ENCODE measurements at places on chromosomes 6 and 20. TPM values are rescaled to one million over a fixed set of nuclear protein-coding genes. Genes with fewer than 3 reads are reported as not detected.

- no peak for DNase-seq
- peaks cover under 1% of the 10 kb centered on the region for H3K36me3 ChIP-seq
- no peak overlapping the region for H3K4me3 ChIP-seq
- H3K27ac ChIP-seq, result no peak overlapping the region
- no peaks in the 10 kb centered on the region for H3K4me1 ChIP-seq
- no peaks in the 10 kb centered on the region for H3K27me3 ChIP-seq
These were observed 50.7 kb downstream of the STK35 start for GRCh38 chr20:2152317-2152716.

GRCh38 chr20:58237318-58238132, 9.1 kb upstream of the ANKRD60 start:
- DNase-seq, result no peak
- peaks cover 11% of the 10 kb centered on the region for H3K36me3 ChIP-seq
- peak overlapping the region; percentile 61 for H3K4me3 ChIP-seq
- peak overlapping the region; percentile 78 for H3K27ac ChIP-seq

DNA sequence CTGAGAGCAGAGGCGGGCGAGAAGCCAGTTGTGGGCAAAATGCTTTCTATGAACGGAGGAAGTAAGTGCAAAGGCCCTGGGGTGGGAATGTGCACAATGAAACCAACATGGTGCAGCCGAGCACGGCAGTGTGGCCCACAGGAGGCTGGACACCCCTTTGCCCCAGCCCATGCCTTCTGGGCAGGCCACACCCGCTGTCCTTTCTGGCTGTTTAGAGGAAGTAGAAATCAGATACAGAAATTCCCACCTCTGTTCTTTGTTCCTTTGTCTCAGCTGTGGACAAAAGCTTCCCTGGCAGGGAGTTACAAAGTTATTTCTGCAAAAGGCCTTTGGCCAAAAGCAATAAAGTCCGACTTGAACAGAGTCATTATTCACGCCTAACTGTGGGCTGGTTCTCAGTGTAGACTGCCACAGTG, 11.9 kb downstream of the SULF2 start:
- no peaks in the 10 kb centered on the region for H3K36me3 ChIP-seq
- H3K4me1 ChIP-seq, result no peaks in the 10 kb centered on the region
- no peak overlapping the region for H3K4me3 ChIP-seq
- peaks cover 4% of the 10 kb centered on the region for H3K27me3 ChIP-seq
- no peak overlapping the region for H3K27ac ChIP-seq

The MAFB gene
- not detected for total RNA-seq

DNA sequence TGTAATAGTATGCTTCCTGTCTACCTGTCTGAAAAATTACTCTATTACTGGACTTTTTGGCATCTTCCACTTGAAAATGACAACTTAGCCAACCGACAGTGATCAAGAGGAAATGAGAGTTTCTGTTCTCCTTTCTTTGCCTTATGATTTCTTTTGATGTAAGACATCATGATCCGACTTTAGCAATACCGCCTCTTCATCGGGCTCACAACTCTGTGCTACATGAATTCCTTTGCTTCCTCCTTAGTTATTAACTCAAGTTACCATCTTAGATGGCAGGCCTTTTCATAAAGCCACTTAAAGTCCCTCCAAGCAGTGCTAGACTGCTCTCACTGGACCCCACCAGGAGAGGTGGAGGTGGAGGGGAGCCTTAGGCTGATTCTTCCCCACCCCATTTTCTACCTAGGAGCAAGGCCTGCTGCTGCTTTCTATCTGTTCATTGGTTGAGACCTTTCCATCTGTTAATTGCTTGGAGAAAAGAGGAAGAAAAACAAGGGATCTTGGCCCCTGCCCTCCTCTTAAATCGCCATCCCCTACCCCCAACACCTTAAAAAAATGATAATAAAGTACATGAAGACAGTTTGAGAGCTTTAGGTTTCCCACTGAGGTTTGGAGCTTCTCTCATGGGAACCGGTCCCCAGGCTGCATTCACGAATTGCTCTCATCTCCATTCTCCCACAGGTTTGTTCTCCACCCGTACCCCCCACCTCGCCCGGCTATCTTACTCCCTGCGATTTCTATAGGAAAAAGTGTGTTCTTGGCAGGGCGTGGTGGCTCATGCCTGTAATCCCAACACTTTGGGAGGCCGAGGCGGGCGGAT, 21.6 kb upstream of the MCM3 start:
- no peaks in the 10 kb centered on the region for H3K27me3 ChIP-seq
- H3K4me1 ChIP-seq, result peaks cover 49% of the 10 kb centered on the region
- H3K36me3 ChIP-seq, result no peaks in the 10 kb centered on the region
- peak overlapping the region; percentile 65 for H3K27ac ChIP-seq
- H3K4me3 ChIP-seq, result peak overlapping the region; percentile 57
- DNase-seq, result peak; percentile 25

The NHLRC1 gene
- total RNA-seq, result 0.67 TPM

- DNase-seq, result peak; percentile 20
- H3K36me3 ChIP-seq, result peaks cover 10% of the 10 kb centered on the region
- peak overlapping the region; percentile 88 for H3K27ac ChIP-seq
- peaks cover 82% of the 10 kb centered on the region for H3K4me1 ChIP-seq
These were observed 491 bp downstream of the GPSM3 start for GRCh38 chr6:32191696-32192607.

GRCh38 chr6:33411632-33412005, 805 bp downstream of the PHF1 start:
- H3K27ac ChIP-seq, result peak overlapping the region; percentile 99
- DNase-seq, result no peak
- no peaks in the 10 kb centered on the region for H3K27me3 ChIP-seq
- H3K4me3 ChIP-seq, result peak overlapping the region; percentile 96
- H3K4me1 ChIP-seq, result peaks cover 59% of the 10 kb centered on the region
